Ovary (tissue), 10 donors: ENCODE measurements at places on chromosomes 16 and 17. TPM values are rescaled to one million over a fixed set of nuclear protein-coding genes. Genes with fewer than 3 reads are reported as not detected.

DNA sequence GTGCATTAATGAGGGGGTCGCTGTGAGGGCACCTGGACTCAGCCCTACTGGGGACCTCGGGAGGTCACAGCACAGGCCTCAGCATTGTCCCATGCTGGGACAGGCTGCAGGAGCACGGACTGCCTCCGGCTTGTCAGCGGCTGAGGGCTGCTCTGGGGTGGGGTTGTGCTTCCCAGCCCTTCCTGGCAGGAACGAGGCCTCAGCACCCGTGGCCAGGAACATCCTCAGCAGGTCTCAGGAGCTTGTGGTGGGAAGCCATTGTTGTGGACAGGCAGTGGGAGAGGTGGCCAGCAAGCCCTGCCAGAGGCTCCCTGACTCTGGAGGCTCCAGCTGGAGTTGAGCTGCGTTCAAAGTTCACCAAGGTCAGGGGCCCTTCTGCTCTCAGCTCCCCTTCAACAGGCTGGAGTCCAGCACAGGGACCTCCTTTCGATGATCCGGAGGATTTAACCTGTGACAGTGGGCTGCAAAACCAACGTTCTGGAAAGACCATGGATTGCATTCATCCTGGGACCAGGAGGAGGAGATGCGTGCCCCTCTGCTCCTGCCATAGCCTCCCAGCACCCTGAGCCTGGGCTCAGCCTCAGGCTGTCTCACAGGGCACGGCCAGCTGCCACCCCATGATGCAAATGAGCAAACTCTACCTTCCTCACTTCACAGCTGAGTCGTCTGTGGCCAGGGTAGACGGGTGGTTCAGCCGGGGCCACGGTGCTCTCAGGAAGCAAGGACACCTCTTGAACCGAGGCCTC is 32.6 kb downstream of the FOXL1 start:
- DNase-seq: no peak

- DNase-seq: no peak
Observed at GRCh38 chr16:16863672-16864071, 484.7 kb downstream of the NPIPA7 start.

DNA sequence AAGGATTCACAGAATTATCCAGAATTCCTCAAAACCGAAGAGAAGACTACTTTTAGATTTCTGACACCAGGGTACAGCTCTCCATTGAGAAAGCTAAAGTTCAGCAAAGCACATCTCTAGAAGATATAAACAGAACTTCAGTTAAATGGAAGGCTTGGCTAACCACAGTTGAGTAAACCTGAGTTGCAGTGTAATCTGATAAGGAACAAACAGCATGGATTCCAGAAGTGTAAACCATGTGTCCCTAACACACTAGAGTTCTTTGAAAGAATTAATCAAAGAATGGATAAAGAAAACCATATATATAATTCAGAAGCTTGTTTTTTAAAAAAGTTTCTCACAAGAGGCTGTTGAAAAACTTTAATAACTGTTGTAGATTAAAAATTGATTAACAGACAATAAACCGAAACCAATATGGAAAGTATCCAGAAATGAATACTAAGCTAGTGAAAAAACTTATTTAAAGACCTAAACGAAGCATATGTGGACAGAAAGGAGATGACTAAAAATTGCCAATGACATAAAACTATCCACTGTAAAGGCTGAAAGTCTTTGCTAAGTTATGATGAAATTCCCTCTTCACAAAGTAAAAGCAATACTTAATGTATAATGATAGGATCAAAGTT is 4.3 kb downstream of the RNF43 start:
- no peak for DNase-seq

The SLC16A6 gene
- total RNA-seq: 0.46 TPM

GRCh38 chr17:13593021-13593751 is 8.5 kb downstream of the HS3ST3A1 start:
- no peak for DNase-seq

GRCh38 chr16:67971111-67971510 is 2.7 kb upstream of the SLC12A4 start:
- no peak for DNase-seq

- DNase-seq: no peak
Observed at GRCh38 chr17:75571197-75571884, 16.3 kb upstream of the MYO15B start.

The MMP28 gene
- total RNA-seq: 0.45 TPM

DNA sequence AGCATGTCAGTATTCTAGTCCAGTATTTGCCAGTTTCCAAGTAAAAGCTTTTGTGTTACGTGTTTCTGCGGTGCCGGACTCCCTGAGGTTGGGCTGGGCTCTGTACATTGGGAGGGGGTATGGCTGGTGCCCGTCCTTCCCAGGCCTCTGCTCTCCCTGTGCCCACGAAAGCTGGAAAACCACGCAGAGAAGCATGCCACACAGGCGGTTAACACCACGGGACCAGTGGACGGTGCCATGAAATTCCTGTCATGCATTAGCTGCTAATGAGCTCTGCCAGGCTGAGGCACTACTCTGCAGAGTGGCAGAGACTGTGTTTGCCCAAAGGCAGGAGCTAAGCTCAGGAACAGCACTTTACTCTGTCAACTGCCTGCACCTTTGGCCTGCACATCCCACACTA is 8.1 kb downstream of the SMIM5 start:
- no peak for DNase-seq

- DNase-seq: no peak
Observed at GRCh38 chr16:19657831-19658230, 60.2 kb downstream of the KNOP1 start.

DNA sequence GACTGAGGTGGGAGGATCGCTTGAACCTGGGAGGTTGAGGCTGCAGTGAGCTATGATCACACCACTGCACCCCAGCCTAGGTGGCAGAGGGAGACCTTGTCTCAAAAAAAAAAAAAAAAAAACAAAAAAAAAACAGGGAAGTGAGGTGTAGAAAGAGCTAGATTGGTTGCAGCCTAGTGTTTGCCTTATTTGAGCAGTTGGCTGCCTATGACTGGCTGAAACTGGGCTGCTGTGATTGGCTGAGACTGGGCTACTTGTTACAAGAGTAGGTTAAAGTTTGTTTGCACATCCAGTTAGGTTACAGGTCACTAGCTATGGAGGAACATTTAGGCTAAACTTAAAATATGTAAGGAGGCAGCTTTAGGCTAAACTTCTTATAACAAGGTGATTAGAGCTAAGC is 5.7 kb downstream of the DHRS7B start:
- no peak for DNase-seq

GRCh38 chr17:36614933-36615332 is 13.6 kb downstream of the MRM1 start:
- no peak for DNase-seq

The SLC52A1 gene
- total RNA-seq: not detected

The PPM1E gene
- 0.47 TPM for total RNA-seq

DNA sequence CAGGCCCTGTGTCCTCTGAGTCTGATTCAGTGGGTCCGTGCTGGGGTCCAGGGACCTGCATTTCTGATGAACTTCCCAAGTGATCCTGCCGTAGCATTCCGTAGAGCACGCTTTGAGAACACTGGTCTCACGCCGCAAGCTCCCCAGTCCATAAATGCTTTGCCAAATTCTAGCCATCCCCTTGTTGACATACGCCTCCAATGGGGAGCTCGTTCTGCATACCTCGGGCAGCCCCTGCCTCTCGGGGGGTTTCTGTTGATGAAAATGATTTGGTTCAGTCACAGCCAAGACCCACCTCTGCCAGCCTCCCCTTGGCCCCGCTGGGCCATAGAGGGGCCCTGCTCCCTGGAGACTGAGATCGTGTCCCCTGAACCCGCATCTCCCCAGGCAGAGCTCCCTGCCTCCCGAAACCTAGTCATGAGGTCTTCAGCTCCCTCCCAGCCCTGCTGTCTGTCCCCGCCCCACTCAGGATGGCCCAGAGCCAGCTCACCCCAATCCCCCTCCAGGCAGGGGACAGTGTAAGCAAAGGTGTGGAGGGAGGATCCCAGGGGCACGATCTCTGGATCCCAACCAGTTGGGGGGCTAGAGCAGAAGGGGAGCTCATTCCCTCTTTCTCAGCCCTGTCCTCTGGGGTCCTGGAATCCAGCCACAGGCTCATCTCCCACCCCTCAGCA is 16.2 kb upstream of the SPNS2 start:
- no peak for DNase-seq

The CDH3 gene
- total RNA-seq: 52.2 TPM
